ENCODE measurements at places on chromosomes 5 and 9.

DNA sequence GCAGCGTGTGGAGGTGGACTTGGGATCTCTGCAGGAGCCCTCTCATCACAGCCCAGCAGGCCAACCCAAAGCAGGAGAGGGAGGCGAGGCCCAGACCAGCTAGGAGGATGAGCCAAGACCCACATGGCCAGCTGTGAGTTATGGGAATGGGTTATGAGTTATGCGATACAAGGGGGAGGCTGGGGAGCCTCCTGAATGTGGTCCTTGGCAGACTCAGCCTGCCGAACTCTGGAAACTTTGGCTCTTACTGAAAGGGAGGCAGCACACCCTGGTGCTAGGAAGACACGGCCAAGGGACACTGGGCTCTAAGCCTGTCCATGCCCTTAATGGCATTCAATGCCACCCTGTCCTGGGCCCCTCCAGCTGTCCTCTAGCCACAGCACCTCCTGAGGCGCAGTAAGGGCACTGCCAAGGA lies 7.7 kb upstream of the VAV2 start:
- DNase-seq, result no peak

DNA sequence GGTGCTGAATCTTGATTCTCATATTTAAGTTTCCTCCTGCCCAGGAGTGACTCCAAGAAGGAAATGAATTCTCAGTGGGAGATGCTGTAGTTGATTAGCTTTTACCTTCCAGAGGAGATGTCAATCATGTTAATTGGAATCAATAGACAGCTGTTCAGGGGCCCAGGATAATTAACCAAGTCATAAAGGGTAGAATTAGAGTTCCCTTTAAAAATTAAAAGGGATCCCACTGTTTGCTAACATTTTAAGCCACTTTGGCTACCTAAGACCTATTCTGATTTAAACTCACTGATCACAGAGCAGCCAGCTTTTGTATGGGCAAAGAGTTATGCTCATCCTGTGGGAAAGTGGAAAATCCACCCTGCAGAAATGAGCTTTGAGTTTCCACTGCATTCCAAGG lies 249.6 kb downstream of the SLIT3 start:
- DNase-seq, result no peak

DNA sequence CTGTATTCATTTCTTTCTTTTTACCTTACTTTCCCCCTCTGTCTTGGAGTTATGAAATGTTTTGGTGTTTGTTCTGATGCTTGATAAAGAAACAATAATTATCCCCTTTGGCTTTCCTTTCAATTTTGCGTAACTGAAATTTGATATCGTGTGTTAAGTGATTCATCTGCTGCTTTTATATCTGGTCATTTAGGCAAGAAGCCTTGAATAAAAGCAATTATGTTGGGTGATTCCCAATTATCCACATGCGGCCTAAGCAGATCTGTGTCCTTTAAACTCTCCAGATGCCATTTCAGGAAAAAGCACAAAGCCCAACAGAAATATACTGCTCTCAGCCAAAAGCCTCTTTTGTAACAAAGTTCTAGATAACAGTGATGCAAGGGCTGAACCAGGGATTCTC lies 92.8 kb downstream of the TAF11L14 start:
- no peak for DNase-seq

DNA sequence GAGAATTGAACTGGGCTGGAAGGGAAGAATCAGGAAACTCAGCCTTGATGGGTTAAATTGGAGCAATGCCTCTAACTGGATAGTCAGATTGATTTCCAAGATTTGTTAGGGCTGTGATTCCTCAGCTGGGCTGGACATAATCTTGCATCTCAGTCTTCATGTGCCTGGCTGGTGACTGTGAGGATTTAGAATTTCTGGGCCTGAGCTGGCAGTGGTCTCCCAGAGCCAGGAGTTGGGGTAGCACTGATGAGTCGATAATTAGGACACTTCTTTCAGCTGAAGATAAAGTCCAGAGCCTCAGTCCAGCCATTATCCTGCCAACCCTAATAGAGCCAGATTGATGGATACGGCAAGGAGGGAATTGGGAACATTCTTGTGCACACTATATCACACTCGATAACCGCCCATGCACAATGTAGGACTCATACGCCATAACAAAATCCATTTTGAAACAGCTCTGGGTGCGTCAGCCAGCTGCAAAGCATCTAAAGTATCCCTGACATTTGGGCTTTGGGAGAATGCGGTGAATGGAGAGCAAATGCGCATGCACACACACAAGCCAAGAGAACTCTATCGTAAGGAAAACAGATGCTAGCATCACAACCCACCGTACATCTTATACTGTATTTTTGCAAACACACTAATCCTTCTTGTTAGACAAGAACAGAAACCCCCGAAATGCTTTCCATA lies 405.1 kb upstream of the KLF4 start:
- no peak for DNase-seq

DNA sequence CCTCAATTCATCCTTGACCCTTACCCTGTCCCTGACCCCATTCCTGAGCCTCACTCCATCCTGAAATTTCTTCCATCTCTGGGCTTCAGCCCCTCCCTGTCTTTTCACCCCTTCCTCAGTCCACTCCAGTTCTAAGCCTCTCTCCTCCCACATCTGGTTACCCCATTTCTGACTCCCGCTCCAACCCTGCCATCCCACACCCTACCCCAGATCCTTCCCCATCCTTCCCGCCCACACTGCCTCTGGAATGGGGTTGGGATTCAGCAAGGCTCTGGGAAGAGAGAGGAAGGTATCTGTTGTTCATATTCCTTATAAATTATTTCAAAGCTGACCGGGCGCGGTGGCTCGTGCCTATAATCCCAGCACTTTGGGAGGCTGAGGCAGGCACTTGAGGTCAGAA lies 29.9 kb upstream of the MVB12B start:
- no peak for DNase-seq

DNA sequence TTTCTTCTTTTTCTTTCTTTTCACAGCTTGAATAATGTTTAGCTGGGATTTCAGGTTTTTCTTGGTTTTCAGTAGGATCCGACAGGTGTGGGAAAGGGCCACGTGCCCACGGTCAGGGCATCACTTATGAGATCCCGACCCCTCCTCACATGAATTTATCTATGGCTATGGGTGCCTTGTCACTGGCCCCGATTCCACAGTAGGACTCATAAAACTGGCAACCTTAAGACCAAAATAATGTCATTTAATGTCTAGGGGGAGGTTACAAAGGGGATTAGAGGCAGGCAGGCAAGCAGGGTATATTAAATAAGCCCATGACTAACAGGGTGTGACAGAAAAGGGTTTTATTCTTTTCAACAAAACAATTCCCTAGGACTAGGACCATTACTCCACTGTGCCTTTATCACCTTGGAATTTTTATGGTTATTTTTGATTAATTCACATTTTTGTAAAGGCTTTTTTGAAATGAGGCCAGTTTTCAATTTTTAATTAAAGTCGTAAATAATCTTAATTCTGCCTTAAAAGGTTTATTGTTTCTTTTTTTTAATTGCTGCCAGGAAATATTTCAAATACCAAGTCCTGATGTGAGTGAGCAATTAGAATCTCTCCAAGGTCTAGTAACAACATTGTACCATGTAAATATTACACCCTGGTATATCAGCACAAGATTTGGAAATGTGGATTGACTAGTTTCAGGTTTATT lies 370.4 kb downstream of the GLIS3 start:
- no peak for DNase-seq

DNA sequence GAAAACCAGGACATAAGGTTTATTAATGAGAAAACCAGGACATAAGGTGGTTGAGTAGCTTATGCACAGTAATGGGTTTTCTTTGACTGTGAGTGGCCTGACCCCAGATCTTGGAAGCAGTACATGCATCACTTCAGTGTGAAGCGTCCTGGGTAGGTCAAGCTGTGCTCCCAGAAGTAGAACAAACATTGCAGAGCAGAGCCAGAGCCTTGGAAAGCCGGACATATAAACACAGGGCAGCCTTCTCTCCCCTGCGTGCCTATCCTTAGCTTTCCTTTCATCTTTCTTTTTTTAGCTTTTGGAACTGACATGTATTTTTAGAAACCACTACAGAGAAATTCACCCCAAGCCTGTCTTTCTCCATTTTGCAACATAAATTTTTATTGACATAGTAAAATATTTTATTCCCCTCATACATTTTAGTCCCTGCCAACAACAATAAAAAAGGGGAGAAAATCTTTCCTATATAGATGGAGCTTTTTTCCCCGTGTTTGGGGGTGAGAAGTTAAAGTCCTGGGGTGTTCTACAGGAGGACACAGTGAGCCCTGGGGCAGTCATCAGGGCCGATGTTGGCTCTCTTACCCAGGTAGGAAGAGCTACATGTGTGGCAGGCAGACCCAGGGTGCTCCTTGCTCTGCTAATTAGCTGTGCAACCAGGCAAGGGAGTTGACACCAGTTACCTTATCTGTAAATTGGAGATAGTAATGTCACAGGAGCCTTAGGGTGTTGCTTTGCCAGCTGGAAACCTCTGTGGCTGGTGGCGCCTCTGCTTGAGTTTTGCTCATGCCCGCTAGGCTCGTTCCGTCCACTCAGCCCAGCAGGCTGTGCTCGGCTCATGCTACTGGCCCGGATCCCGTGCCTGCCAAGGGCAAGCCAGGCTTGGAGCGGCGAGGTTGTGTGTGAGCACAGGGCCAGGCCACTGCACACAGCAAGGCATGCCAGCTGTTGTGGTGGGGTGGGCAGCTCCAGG lies 389.6 kb downstream of the KDM4C start:
- DNase-seq, result no peak

DNA sequence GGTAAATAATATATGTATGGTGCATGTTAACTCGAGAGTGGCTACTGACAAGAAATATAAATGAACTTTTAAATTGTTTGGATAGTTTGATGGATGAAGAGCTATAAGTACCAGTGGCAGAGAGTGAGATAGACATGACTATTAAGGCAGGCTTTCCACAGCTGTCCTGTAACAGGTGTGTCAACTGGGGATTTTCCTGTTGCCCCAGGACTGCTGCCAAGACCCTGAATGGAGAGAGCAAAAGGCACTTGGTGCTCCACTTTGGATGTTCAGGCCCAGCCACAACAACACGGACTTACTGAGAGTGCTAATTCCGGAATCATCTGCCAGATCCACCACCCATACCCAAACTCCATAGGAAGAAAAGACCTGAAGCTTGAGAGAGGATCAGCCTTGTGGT lies 215.1 kb downstream of the SEC61B start:
- no peak for DNase-seq

GRCh38 chr9:14403081-14403480 lies 89.1 kb upstream of the NFIB start:
- no peak for DNase-seq

DNA sequence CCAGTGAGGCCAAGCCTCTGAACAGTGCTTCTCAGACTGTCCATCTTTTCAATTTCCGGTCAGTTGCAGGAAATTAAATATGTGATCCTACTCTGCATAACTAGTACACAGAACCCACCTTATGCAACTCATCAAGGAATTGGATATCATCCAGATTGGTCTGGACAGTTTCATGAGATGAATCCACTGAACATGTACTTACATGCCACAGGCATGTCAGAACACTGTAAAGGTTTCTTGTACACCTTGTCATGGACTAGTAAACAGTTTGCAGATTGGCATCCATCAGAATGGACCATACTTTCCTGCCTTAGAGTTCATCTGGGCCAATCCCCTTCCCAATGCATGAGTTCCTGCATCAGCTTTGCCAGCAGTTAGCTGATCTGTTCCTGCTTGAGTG lies 30.4 kb downstream of the GARNL3 start:
- no peak for DNase-seq

- no peak for DNase-seq
Observed at GRCh38 chr5:32123058-32123805, 50.9 kb downstream of the GOLPH3 start.

GRCh38 chr9:33117796-33118195 lies 41.3 kb upstream of the SMU1 start:
- DNase-seq, result no peak

GRCh38 chr9:74728176-74728575 lies 159.5 kb downstream of the TRPM6 start:
- DNase-seq, result no peak

- DNase-seq, result no peak
Observed at GRCh38 chr9:21985964-21986667, 8.1 kb downstream of the CDKN2A start.

DNA sequence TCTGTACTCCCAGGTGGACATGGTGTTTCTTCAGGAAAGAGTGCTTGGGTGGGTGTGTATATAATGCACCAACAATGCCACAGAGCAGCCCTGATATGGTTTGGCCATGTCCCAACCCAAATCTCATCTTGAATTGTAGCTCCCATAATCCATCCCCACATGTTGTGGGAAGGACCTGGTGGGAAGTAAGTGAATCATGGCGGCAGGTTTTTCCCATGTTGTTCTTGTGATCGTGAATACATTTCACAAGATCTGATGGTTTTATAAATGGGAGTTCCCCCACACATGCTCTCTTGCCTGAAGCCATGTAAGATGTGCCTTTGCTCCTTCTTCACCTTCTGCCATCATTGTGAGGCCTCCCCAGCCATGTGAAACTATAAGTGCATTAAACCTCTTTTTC lies 158.5 kb downstream of the NR3C1 start:
- DNase-seq, result no peak

DNA sequence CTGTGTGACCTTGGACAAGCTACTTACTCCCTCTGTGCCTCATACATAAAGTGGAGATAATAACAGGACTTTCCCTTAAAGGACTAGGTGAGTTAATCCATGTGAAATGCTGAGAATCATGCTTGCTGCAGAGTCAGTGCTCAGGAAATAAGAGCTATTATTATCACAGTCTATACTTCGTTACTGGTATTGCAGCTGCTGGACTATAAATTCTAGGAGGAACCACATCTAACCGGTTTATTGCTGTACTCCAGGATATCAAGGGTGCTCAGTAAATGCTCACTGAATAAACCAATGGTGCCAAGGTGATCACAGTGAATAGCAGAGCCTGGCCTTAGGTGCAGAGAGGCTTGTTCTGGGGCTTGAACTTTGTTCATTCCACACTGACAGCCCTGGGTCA lies 69.3 kb downstream of the HSPA4 start:
- DNase-seq, result no peak

DNA sequence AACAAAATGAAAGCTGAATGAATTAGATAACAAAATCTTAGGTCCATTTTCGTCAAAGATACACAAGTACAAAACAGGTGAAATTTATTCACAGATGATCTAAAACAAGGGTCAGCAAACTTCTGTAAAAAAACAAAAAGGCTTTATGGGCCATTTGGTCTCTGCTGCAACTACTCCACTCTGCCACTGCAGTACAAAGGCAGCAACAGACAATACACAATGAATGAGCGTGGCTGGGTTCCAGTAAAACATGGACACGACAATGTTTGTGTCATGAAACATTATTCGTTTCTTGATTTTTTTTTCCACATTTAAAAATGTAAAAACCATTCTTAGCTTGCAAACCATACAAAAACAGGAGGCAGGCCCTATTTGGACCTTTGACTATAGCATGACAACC lies 71.9 kb downstream of the ECPAS start:
- no peak for DNase-seq

DNA sequence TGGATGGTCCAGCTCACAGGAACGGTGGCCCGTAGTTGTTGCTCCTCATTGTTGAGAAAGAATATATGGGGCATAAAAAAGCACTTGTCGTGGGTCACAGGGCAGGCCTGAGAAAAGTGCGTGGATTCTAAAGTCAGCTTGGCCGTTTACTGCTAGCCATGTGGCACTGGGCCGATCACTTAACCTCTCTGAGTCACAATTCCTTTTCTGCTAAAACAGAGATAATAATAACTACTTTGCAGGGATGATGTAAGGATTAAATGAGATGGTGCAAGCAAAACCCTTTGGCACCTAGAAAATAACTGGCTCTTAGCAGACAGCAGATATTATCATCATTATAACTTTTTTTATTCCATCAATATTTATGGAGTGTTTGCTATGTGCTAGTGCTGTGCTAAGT lies 579.7 kb downstream of the CCDC171 start:
- no peak for DNase-seq

GRCh38 chr9:90505695-90506094 lies 136.9 kb downstream of the DIRAS2 start:
- no peak for DNase-seq
